ENCODE measurements at places on chromosomes 7 and 10. TPM values are rescaled to one million over a fixed set of nuclear protein-coding genes. Genes with fewer than 3 reads are reported as not detected.

DNA sequence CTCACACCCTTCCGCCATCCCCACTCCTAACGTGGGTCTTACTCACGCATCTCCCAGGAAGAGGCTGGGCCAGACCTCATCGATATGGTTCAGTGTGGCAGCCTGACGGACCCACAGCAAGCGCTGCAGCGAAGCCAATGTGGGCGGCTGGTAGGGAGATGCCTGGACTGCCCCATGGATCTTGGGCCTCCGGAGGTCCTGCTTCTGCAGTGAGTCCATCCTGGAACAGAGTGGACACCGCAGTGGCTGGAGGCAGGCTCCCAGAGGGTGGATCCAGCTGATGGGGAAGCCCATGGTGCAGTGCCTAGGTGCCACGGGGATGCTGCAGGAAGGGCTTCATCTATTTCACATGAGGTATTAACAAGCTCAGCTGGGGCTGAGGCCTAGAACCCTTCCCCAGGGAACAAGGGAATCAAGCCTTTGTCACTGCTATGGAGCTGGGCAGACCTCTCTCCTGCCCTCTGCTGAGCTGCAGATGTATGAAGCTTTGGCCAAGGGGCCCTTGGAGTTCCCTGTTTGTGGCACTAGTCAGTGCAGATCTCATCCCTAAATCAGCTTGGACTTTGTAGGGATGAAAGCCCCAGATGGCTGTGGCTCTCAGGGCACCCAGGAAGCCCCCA, 13.7 kb upstream of the SAMD8 start:
- H3K36me3 ChIP-seq = no peaks in the 10 kb centered on the region
- H3K4me3 ChIP-seq = no peak overlapping the region
- no peak for DNase-seq
- H3K27me3 ChIP-seq = no peaks in the 10 kb centered on the region
- peaks cover 5% of the 10 kb centered on the region for H3K4me1 ChIP-seq

DNA sequence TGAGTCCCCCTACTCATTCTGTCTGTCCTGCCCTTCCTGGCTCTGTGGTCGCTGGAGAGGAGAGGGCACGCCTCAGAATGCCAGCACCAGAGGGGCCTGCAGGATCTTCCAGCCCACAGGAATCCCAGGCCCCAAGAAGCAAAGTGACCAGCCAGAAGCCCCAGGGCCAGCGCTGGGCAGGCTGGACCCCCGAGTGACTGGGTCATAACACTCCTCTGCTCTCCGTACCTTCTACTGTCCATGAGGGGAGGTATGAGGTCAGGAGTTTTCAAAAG, 102.6 kb upstream of the GPR26 start:
- no peaks in the 10 kb centered on the region for H3K36me3 ChIP-seq
- no peak for DNase-seq
- no peak overlapping the region for H3K4me3 ChIP-seq
- H3K27me3 ChIP-seq = peaks cover 6% of the 10 kb centered on the region
- H3K27ac ChIP-seq = no peak overlapping the region
- H3K4me1 ChIP-seq = no peaks in the 10 kb centered on the region

GRCh38 chr10:10796061-10796773, 221.5 kb upstream of the CELF2 start:
- no peak for DNase-seq
- H3K27ac ChIP-seq = no peak overlapping the region
- no peaks in the 10 kb centered on the region for H3K36me3 ChIP-seq
- peaks cover 14% of the 10 kb centered on the region for H3K27me3 ChIP-seq
- no peaks in the 10 kb centered on the region for H3K4me1 ChIP-seq

GRCh38 chr10:102431452-102432124, 786 bp downstream of the CUEDC2 start:
- H3K27me3 ChIP-seq = no peaks in the 10 kb centered on the region
- peaks cover 14% of the 10 kb centered on the region for H3K36me3 ChIP-seq
- peaks cover 53% of the 10 kb centered on the region for H3K4me1 ChIP-seq
- H3K4me3 ChIP-seq = peak overlapping the region; percentile 95

The TMEM213 gene
- not detected for total RNA-seq

The HPSE2 gene
- total RNA-seq = not detected
